ENCODE measurements at places on chromosomes 1 and 21.

- no peak for DNase-seq
Observed at GRCh38 chr1:182634306-182635072, 30.3 kb upstream of the RGS16 start.

DNA sequence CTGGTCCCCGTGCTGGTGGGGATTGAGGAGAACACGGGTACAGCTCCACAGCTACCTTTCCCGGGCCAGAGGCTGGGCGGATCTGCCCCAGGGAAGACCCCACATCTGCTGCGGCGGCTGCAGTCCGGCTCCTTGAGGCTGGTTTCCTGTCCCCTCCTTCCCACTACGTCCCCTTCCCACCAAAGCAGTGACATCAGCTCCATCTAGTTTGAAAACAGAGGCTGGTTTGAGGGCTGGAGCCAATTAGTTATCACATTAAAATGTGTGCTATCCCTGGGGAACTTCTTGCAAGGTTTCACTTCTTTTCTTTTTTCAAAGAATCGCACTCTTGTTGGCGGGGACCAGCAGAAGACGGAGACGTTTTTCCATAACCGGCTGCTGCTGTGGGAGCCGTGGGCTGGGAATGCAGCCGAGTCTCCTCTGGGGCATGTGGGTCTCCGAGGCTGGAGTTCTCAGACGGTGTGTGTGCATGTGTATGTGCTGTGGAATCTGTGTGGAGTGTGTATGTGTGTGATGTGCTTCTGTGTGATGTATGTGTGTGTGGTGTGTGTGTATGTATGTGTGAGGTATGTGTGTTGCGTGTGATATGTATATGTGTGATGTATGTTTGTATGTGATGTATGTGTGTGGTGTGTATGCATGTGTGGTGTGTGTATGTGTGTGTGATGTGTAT, 8.9 kb upstream of the PCBP3 start:
- no peak for DNase-seq

GRCh38 chr1:156727926-156728598, at the start of gene METTL25B:
METTL25B (plus strand) TSS chr1:156728469; CDS start chr1:156729105, 636 bp downstream.
- DNase-seq: peak; percentile 75

DNA sequence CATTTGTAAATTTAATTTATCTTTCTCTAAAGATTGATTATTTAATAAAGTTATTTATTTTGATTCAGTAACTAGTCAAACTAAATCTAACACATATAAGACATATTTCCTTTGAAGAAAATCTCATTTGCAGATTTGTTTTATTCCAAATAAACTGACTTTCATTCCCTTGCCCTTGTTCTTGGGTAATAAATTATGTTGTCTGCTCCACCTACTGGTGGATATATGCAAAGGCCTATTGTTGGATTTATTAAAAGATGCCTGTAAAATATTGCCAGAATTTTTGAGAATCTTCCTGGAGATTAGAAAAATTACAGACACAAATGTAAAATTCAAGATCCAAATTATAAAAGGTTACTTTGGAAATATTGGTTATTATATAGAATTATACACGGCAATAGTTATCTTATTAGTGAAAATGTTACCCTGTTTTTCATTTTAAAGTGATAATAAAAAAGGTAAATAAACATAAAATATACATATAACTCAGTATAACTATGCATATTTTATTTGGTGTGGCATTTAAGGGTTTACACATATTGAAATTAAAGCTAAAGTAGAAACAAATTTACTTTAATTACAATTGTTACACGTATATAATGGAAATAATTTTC, 116.1 kb downstream of the SPATA17 start:
- no peak for DNase-seq

GRCh38 chr1:72892461-72892860, 610.1 kb upstream of the NEGR1 start:
- DNase-seq: no peak

- DNase-seq: no peak
Observed at GRCh38 chr1:201357636-201358348, 19.7 kb downstream of the TNNT2 start.

- no peak for DNase-seq
Observed at GRCh38 chr21:44448651-44449131, 6.6 kb upstream of the LRRC3 start.

DNA sequence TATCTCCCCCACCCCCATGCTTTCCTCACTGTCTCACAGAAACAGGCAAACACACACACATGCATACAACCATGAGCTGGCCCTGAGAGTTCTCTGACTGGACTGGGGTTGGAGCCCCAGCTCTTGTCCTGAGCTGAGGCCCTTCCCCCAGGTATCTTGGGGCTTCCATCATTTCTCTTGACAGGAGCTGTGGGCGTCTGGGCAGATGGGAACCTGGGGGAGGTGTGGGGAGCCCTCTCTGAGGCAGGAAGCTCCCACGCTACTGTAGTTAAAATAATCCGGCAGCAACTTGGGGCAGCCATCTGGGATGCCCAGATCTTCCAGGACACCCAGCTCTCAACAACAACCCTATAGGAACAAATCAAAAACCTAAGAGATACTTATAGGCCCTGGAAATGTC, 2.7 kb upstream of the KIF21B start:
- no peak for DNase-seq

GRCh38 chr1:232316864-232317263, 313.1 kb downstream of the SIPA1L2 start:
- no peak for DNase-seq

DNA sequence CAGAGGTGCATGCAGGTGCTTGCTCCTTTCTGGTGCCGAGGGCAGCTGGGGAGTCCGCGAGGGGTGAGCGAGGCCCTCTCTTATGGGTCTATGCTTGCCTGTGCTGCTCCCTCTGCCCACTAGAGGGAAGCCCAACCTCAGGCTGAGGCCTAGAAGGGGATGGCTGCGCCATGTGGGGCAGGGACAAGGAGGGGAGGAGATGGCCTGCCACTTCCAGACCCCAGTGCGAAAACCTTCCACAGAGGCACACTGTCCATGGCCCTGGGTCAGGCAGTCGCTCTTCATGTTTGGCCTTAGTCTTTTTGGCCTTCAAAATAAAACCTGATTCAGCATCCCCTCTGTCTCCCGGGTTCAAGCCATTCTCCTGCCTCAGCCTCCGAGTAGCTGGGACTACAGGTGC, 14.0 kb downstream of the RHBG start:
- peak; percentile 61 for DNase-seq

DNA sequence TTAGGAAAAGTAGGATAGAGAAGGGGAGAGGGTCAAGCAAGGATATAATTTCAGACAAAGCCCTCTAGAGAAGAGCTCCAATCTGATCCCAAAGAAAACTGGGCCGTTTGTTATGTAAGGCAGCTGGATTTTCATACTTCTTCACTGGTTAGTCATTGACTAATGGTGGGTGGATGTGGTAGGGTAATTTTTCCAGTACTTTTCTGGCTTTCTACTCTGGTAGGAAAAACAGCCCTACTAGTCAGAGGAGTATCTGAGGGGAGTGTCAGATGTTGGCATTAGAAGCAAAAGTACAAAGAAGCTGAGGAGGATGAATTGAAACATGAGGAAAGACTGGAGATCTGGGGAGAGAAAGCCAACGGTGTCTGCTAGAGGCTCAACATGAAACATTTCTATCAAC, 145.3 kb downstream of the TNFSF18 start:
- DNase-seq: no peak

GRCh38 chr1:16132325-16132785, 23.5 kb downstream of the EPHA2 start:
- no peak for DNase-seq

GRCh38 chr1:169196161-169196560, 89.7 kb downstream of the ATP1B1 start:
- DNase-seq: no peak

GRCh38 chr1:14190508-14190907, 408.0 kb upstream of the KAZN start:
- DNase-seq: no peak

DNA sequence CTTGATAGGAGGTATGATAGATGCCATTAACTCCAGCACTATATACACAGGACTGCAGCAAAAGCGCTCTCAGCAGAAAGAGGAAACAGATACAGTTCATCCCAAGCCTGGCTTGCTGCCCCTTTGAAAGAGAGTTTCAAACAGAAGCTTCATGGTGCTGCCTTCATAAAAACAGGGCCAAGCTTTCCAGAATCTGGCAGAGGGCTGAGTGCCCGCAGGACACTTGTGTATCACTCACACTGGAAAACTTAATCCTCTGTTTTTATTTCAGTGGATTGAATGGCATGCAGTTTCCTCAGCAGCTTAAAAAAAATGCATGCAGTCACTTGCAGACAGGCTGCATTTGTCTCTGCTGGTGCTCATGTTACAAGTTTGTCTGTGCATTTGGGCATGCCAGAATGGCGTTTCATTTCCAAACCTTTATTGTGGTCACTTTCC, 40.4 kb downstream of the KCNJ15 start:
- peak; percentile 15 for DNase-seq

DNA sequence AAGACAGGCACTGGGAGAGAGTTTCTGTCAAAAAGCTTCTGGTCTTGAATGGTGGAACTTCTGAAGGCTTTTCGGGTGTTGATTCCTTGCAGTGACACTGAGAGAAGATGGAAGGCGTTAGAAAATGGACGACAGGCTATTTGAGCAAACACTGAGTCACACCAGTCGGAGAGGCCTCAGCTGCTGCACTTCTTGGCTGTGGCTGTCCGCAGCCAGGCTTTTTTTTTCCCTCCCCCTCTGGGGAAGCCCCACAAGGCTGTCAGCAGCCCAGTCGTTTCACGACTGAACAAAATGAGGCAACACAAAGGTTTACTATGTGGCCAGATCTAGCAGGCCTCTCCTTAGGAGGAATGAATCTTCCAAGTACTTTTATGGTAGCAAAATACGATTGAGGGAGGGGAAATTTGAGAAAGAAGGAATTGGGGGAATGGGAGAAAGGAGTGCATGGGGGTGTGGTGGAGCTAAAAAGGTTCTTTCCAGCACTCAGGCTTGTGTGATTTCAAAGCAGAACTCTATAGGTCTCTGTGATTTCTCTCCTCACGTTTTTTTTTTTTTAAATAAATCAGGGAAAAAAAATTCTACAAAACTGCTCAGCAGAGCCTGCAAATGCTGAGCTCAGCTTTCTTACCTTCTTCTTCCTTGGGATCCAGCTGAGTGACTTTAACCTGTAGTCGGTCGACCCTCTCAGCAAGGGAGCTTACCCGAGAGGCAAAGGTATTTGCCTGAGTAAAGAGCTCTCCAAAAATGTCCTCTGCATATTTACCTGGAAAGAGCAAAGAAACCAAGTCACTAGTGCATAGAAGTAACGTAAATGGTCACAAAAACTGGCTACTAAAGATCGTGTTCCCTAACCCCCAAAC, 26.1 kb downstream of the GPR3 start:
- peak; percentile 52 for DNase-seq

DNA sequence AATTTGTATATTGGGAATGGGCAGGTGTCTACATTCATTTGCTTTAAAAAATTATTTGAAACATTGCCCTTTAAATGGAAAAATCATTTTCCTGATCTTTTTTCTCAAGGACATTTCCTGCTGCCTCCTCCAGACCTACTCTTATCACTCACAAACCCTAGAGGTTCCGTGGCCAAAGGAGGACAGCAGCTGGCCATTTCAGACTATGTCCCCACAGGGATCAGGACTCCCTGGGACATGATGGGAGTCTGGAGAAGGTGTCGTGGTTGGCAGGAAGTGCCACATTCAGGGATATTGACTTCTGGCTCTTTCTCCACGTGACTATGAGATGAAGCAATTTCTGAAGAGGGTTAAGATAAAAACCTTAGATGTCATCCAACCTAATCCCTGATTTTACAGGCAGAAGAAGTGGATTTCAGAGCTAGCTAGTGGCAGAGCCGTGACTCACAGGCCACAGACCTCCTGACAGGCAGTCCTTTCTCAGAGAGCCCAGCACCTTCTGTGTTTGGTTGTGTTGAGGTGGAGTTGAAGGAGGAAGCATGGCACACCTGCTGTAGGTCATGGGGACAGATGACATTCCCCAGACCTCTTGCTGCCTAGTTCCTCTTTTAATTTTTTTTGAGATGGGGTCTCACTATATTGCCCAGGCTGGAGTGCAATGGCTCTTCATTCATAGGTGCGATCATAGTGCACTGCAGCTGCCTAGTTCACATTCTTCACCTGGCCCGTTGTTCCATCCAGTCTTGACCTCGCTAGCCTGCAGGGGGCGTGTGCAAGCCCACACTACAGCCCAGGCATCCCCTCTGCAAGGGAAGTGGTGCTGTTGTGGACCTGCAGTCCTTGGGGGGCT, 25.5 kb upstream of the IL10 start:
- peak; percentile 61 for DNase-seq

DNA sequence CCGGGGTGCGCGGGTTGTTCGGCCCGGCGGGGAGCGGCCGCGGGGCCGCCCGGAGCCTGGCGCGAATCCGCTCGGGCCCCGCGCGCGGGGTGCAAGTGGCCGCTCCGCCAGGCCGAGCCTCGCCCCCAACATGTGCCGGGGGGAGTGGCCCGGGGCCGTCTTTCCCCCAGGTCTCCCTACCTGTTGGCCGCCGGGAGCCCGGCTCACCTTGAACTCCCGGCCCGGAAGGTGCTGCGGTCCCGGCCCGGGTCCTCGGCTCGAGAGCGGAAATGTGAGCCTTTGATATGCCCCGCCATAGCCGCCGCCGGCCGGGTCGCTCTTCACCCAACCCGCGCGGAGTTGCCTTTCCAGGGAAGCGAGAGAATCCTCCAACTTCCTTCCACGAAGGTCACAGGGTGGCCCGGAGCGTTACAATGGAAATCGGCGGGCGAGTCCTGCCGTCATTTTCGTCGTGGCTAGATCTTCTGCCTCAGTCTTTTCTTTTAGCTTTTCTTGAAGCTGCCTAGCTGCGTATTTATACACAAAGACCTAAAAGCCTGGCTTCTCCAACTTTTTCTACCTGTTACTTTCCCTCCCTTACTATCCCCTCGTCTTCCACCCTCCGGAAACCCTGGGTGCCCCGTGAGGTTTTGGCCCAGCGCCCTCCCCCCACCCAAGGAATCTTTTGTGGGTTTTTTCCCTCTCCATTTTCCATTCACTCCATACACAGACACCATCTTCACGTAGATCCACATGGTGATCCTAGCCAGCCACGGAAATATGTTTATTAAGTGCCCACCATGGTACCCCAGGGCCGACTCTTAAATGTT, 867 bp downstream of the PTGFRN start:
- DNase-seq: peak; percentile 66

DNA sequence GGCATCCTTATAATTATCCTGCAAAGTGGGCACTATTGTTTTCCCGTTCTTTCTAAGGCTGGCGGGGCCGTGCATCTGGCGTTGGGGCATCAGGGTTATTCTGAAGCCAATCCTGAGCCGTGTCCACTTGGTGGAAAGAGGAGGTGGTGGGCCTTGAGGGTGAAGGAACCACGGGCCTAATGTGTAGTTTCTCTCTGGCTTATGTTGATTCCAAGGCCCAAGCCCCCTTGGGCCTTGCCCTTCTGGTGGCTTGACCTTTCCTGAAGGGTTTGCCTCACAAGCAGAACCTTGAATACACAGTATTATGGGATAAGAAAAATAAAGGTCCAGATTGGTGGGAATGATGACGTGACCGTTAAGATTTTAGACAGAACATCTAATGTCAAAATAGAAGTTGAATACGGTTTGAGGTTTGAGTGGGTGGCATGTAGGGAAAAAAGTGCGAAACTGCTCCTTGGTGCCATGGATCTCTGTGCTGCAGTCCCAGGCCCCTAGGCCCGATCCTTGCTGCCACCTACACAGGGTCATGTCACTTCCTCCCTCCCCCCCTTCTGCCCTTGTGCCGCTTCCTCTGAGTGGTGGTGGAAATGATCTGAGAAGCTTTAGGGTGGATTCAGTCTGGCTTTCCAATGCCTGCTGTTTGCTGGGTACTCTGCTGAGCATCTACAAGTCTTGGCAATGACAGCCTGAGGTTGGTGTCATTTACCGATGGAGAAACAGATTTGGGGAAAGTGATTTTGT, 90.5 kb downstream of the PRDM2 start:
- peak; percentile 15 for DNase-seq

Measured in CD4-positive, alpha-beta T cell treated with Interleukin-6 for 4 hours (primary cell).